ENCODE measurements at places on chromosomes 6 and 20. TPM values are rescaled to one million over a fixed set of nuclear protein-coding genes. Genes with fewer than 3 reads are reported as not detected.
A peak's percentile ranks its signal among the peaks of the same experiment; 100 is the strongest.

SLC35F1 gene
- total RNA-seq: not detected

GRCh38 chr6:103672169-103672568 lies 1187.5 kb downstream of the HACE1 start:
- peak; percentile 41 for DNase-seq

PKIB gene
- total RNA-seq: 6.0 TPM

SIRPD gene
- total RNA-seq: not detected

FAM162B gene
- total RNA-seq: not detected

COL20A1 gene
- 0.07 TPM for total RNA-seq

- DNase-seq: no peak
Observed at GRCh38 chr6:87905101-87905641, 142.5 kb upstream of the SPACA1 start.

DNA sequence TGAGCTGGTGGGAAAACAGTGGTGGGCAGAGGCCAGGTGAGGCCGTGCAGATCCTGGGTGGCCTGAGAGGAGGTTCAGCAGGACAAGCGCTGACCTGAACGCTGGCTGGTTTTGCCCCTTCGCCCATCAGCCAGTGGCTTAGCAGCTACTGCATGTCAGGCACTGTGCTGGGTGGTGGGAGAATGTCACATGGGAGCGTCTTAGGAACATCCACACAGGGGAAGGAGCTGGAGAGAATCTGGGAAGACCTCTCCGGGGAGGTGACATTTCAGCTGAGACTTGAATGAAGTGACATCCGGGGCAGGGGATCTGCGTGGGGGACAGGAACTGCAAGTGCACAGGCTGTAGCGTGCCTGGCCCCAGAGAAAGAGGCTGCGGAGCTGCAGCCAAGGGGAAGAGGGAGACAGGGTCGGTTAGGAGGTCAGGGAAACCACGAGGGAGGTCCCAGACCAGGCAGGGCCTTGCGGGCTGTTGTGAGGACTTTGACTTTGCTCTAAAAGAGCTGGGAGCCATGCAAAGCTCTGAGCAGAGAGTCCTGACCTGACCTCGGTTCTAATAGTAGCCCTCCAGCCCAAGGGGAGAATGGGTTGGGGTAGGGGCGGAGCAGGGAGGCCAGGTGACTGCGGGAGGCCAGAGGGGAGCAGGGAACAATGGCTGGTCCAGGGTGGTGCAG lies 156.8 kb upstream of the PTPN1 start:
- DNase-seq: no peak

DNA sequence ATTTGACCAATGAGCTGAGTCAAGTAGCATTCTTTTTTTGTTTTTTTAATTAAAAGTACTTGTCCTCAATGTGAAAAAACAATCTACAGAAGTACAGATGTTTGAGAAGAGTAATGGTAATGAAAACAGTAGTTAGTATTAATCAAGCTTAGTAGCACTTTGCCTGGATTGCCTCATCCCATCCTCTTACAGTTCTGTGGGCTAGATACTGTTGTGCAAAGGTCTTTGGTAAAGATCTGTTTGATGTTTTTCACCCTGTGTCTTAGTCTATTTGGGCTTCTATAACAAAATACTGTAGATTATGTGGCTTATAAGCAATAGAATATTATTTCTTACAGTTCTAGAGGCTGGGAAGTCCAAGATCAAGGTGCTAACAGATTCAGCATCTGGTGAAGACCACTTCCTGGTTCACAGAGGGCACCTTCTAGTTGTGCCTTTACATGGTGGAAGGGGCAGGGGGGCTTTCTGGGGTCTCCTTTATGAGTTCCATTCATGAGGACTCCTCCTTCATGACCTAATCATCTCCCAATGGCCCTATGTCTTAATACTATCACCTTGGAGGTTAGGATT lies 84.3 kb downstream of the SHLD1 start:
- DNase-seq: no peak

GRCh38 chr6:137756788-137757187 lies 110.3 kb upstream of the TNFAIP3 start:
- DNase-seq: no peak

DNA sequence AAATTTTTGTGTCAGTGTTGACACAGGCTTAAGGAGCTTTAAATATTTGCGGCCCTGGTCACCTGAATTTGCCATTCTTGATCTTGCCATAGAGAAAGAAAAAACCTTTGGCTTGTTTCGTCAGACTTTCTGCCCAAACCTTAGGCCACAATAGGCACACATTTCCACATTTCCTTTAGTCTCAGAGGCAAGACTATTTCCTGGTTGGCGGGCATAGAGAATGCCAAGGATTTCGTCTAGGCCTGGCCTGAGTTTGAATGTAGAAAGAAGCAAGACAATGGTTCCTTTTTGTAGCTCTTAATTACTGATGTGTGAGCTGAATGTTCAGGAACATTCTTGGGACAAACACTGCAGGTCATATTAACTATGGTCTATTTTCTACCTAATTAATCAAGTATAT lies 108.1 kb downstream of the TRMT11 start:
- no peak for DNase-seq

FIG4 gene
- 9.5 TPM for total RNA-seq

GRCh38 chr6:36618366-36619355 lies 24.5 kb downstream of the SRSF3 start:
- no peak for DNase-seq

SLA2 gene
- not detected for total RNA-seq

- no peak for DNase-seq
Observed at GRCh38 chr6:842141-842540, 149.2 kb upstream of the EXOC2 start.

DNA sequence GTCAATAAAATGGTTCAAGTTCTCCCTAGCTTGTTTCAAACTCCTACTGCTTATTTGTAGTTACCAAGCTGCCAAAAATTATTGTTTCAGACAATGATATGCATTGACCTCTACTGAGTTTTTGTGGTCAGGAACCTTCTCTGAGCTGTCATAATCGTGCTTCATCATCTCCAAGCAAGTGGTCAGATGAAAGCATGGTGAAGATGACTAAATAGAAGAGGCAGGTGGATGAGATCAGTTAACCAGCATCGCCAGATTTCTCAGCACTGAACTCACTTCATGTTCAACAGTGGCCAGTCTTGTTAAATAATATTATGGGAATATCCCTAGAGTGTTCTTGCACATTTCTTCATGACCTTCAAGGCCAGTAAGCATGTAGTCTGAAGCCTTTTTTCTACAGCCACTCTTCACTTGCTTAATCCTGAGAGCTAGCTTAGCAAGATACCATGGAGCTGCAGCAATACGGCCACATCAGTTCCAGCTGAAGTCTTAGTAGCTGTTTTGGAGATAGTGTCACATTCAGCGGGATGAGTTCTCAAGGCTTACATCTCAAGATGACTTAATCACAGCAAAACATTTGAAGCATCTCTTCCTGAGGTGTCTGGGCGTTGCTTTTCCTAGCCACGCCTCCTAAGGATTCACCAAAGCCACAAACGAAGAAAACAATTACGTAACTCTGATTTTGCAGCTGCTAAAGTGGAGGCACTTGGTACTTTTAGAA lies 101.6 kb upstream of the TMEM30A start:
- DNase-seq: peak; percentile 40
